Activated T-cell treated with anti-CD3 and anti-CD28 coated beads, Interleukin-2, amount 50 U/mL, for 4 hours (primary cell): ENCODE measurements at places on chromosomes 6 and 20. TPM values are rescaled to one million over a fixed set of nuclear protein-coding genes. Genes with fewer than 3 reads are reported as not detected.
A peak's percentile ranks its signal among the peaks of the same experiment; 100 is the strongest.

CEP43 gene
- total RNA-seq, result 20.2 TPM

- no peak for DNase-seq
Observed at GRCh38 chr6:132194529-132194928, 206.7 kb downstream of the MOXD1 start.

TXLNB gene
- total RNA-seq, result 0.11 TPM

OXT gene
- not detected for total RNA-seq

DNA sequence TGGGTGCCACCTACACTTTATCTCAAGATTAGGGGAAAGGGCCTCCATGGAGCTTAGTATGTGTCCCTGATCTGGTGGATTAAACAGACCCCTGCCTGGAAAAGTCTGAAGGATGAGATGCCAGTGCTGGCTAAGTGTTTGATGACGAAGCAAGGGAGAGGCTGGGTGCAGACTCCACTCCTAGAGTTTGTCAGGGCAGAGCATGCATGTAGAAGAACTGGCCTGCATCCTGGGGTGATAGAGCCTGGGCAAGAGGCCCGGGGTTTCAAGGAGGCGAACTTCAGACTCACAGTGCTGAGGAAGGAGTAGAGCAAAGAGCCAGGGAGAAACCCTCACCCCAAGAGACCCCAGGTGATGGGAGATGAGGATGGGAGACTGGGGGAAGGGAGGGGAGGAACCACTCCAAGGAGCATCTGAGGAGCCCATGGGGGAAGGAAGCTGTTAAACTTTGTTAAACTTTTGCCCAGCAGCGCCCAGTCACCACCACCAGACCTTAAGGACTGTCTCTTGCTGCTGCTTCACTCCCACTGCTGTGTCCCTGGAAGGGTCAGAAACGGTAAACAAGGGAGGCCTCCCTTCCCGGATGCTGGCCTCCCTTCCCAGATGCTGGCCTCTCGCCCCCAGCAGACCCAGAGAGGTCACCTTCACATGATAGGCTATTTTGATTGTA, 61.6 kb downstream of the RPRD1B start:
- no peak for DNase-seq

DNA sequence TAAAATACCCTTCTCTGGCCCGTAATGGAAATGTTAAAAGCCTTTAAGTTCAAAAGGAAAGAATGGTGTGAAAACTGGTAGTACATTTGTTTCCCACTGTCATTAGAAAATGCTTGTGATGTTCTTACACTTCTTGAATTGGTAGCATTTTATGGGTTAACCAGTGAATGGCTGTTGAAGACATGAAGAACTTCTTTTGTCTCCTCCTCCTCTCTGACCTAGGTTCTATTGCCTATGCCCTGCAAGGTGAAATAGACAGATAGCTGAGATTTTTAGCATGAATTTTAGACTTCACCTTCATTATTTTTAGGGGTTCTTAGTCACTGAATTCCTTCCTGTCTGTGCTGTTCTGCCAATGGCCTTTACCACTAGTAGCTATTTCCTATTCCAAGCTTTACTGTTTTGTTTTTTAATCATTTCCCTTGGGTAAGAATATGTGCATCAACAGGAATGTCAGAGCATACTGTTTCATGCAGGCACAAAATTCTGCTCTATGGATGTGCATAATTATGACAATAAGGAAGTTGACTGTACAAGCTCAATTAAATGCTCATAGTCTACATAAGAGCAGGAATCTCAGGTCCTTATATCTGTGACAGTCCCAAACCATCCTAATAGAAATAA, 4.9 kb downstream of the TNFAIP3 start:
- no peak for DNase-seq

PLAGL1 gene
- total RNA-seq, result 7.8 TPM

DNA sequence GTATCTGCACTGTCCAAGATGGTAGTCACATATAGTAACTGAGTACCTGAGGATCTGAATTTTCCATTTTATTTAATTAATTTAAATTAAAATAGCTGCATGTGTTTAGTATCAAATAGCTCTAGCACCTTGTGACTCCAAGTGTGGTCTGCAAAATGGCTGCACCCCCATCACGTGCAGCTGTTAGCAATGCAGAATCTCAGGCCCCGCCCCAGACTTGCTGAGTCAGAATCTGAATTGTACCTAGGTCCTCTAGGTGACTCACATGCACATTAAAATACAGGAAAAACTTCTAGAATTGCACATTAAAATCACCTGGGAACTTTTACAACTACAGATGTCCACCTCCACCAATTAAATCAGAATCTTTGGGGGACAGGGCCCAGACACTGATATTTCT, 19.2 kb upstream of the FAM83C start:
- DNase-seq, result no peak

MACROD2 gene
- not detected for total RNA-seq

DNA sequence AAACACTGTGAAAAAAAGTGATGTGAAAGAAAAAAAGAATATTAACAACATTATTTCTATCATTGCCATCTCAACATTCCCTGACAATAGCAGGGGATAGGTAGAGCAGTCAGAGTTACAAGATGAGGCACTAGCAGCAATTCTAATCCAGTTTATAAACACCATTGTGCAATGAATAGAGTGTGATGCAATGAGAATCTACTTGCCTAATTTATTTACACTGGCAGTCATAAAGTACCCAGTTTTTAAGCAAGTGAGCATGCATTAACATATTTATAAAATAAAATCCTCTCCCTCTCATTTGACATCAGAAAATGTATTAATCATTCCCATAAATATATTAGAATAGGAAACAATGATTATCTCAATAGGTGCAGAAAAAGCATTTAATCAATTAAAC, 2.5 kb upstream of the MANEA start:
- no peak for DNase-seq

FRK gene
- 0.05 TPM for total RNA-seq

- DNase-seq, result no peak
Observed at GRCh38 chr6:53269827-53270226, 78.9 kb downstream of the ELOVL5 start.

DNA sequence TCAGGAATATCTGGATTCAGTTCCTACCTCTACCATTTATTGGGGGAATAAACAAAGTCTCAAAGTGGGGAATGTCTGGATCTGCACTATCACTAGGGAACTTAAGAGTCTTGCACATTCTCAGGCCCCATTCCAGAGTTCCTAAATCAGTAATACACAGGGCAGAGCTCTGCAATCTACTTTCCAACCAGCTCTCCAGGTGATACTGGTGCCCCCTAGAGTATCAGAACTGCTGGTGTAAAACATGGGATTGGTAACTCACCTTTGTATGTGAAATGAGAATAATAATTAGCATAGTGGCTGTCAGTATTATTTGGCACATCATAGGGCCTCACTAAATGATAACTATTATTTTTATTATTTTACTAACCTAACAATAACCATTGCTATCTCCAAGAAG, 278.8 kb upstream of the IMPG1 start:
- DNase-seq, result no peak

GRCh38 chr6:56655249-56655648, 12.6 kb upstream of the DST start:
- DNase-seq, result no peak

DNA sequence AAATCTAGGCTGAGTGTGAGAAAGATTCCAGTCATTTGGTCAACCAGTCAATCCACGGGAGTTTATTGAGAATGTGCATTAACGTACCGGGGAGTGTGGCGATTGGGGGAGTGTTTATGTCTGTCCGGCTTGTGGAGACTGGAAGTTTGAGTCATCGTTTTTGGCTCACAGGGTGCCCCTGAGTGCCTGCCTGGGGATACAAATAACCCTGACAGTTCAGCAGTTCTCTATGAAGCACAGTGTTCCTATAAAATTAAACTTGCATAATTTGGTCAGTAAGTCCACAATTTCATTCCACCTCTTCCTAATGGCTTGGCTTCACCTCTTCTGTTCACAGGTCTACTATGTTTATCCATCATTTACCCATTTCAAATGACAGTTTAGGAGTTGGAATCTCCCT, 72.6 kb upstream of the PLEKHG1 start:
- DNase-seq, result no peak

TBX18 gene
- total RNA-seq, result not detected

DNA sequence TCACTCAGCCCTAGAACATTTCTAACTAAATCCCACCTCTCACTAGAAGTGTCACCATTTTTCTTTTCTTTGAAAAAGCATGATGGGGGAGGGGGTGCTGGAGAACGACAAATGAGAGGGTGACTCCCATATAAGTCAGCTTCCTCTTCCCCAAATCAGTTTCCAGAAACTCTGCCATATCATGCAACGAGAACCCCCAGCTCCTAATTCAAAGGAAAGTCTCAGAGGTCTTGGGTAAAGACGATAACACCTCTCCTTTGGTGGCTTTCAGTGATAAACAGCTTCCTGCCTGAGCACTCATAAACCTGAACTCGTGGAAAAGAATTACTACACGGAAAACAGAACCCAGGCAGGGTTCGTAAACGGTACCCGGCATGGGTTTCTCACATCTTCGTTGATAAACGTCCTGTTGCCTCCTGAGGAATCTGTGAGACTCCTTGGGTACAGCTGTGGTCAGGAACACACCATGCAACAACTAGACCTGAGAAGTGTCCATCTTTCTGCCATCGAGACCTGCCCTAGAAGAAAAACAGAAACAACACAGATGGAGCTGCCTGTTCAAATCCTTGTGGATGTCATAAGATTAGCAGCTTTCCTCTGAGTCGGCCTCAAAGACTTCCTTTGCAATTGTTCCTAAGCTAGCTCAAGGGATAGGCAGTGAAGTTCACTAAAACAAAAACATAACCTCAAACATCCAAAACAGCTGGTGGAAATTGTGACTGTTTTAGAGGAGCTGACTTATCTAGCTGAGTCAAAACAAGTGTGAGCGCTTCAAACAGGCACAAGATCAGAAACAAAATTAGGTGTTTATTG, 185.8 kb upstream of the PRDM1 start:
- DNase-seq, result no peak

DNA sequence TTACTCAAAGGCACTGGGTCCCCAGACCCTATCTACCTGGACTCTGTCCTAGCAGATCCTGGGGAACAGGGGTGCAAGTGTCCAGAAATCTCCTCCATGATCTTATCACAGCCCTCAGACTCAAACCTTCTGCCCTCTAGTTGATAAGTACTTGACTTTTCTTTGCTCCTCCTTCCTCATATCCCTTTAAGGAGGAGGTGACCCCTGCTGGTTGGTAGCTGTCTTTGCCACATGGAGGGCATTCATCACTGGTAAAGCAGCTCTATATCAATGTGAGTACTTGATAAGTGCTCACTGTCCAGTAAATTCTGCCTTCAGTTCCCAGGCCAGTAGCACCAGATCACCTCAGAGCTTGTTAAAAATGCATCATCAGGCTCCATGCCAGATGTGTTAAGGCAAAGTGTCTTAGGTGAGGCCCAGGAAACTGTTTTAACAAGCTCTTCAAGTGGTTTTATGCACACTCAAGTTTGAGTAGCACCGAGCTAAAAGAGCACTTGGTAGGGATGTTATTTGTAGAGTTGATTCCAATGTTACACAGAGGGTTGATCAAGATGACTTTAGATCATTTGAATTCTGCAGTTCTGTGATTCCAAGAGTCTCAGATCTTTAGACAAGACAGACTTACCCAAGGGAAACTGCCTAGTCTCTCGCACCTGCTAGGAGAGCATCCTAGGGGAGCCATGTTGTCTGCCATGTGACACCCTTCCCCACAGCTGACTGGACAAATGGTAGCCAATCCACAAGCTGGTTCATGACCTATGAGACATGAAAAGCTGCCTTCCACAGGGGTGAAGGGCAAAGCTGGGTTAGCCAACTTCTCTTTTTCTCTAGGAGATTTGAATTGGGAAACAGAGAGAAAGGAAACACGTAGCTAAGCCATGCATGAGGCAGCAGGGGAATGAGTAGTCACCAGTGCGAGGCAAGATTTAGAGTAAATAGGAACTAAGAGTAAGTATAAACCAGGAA, 18.6 kb downstream of the TREML2 start:
- DNase-seq, result peak; percentile 27

CTCFL gene
- 0.15 TPM for total RNA-seq

GRCh38 chr6:63236398-63236817, 25.1 kb downstream of the FKBP1C start:
- DNase-seq, result no peak

GRCh38 chr20:13432126-13432525, 206.6 kb downstream of the TASP1 start:
- DNase-seq, result no peak

PHF1 gene
- total RNA-seq, result 24.4 TPM

TMEM217 gene
- 2.8 TPM for total RNA-seq

POPDC3 gene
- total RNA-seq, result not detected

GRCh38 chr6:166036316-166037095, 131.1 kb downstream of the TBXT start:
- DNase-seq, result no peak

DNA sequence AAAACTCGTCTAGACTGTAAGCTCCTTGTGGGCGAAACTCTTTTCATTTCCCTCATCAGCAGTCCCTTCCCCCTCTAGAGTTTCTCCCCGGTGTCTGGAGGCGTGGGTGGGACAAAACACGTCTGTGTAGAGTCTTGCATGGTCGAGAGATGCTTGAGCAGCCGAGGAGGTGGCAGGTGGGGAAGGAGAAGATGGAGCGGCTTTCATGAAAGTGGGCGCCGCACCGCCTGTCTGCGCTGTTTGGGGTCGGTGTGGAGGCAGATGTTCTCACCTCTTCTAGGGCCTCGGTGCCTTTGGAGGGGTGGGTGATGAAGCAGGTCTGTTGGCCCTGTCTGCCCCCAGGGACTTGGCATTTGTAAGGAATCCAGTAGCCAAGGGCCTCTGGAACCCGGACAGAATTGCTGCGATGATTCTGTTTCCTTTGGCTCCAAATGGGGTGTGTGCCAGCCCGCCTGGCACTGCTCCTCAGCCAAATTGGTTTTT, 1.2 kb downstream of the BRPF3 start:
- DNase-seq, result no peak

DNA sequence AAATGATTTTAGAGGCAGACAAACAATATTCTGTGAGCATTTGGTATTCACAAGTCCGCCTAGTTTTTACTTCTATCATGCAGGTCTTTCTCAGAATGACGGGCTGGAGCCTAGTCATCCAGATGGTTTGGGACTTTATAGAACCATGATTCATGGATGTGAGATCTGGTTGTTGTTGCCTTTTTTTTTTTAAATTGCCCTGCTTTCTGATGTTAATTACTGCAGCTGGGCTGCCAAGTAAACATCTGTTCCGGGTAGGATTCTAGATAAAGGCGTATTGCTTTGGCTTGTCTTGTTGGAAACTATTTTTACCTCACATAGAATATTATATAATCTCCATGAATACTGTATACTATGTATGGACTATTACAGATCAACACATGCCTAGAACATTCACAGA, 58.1 kb downstream of the RNF217 start:
- no peak for DNase-seq
